Activated naive CD4-positive, alpha-beta T cell treated with anti-CD3 and anti-CD28 coated beads for 36 hours (primary cell): ENCODE measurements at places on chromosomes 5 and 9. TPM values are rescaled to one million over a fixed set of nuclear protein-coding genes. Genes with fewer than 3 reads are reported as not detected.

Gene SPEF2
- total RNA-seq, result 6.5 TPM

Gene GPR21
- 0.50 TPM for total RNA-seq

Gene IL11RA
- 12.1 TPM for total RNA-seq

Gene EXOSC2
- total RNA-seq, result 72.6 TPM

Gene ZDHHC11
- 3.6 TPM for total RNA-seq

Gene SPAAR
- total RNA-seq, result not detected

Gene PCDHA3
- total RNA-seq, result not detected

- H3K4me1 ChIP-seq, result peaks cover 74% of the 10 kb centered on the region
- DNase-seq, result peak; percentile 89
- no peaks in the 10 kb centered on the region for H3K27me3 ChIP-seq
- peak overlapping the region; percentile 59 for H3K4me3 ChIP-seq
- peaks cover 10% of the 10 kb centered on the region for H3K36me3 ChIP-seq
Observed at GRCh38 chr5:1792842-1793266, 6.8 kb downstream of the MRPL36 start.

- DNase-seq, result no peak
- peaks cover 62% of the 10 kb centered on the region for H3K36me3 ChIP-seq
- no peak overlapping the region for H3K27ac ChIP-seq
- H3K27me3 ChIP-seq, result no peaks in the 10 kb centered on the region
- peaks cover 39% of the 10 kb centered on the region for H3K4me1 ChIP-seq
Observed at GRCh38 chr5:135386096-135386495, 12.9 kb downstream of the MACROH2A1 start.

DNA sequence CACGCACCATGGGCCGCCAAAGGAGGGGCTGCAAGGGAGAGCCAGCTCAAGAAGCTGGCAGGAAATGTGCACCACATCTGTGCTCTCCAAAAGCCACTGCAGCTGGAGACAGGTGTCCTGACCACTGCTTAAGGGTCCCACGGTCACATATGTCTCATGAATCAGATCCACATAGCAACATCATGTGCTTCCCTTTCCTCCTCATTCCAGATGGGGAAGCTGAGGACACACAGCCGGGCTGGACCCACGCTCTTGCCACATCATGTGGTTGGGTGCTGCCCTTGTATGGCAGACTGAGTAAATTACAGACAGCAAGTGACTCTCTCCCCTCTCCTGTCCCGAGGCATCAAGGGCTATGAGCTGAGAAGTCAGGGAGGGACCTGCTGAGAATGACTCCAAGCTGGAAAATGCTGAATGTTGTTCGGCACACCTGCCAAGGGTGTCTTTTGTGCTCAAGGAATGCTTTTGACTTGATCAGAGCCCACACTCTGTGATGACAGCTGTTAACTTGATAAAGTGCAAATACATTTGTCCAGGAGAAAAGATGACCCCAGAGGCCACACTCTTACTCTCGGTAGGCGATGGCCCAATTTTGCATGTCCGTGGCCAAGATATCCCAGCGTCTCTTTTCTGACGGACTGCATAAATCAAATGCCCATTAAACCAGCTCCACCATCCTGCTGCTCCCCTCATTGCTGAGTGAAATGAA, 58.2 kb downstream of the NSUN2 start:
- no peak overlapping the region for H3K4me3 ChIP-seq
- H3K36me3 ChIP-seq, result no peaks in the 10 kb centered on the region
- H3K27me3 ChIP-seq, result peaks cover 20% of the 10 kb centered on the region
- no peaks in the 10 kb centered on the region for H3K4me1 ChIP-seq
- no peak for DNase-seq
- H3K27ac ChIP-seq, result no peak overlapping the region

DNA sequence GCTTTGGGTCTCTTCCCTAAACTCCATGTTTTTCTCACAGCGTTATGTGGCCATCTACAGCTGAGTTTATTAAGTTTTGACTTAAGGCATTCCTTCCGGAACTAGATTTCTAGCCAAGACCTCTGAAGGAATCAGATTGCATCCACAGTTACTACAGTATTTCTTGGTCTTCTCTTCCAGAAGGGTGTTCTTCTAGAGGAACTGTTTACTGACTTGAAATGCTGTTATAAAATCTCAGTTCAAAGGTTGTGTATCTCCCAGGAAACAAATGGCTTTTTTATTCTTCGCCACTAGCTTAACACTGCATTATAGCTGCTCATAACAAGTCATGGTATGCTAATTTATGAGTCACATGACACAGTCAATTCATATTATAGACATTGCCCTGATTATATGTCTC, 55.3 kb upstream of the RAD23B start:
- no peak for DNase-seq
- no peak overlapping the region for H3K4me3 ChIP-seq
- H3K36me3 ChIP-seq, result no peaks in the 10 kb centered on the region
- H3K27me3 ChIP-seq, result peaks cover 33% of the 10 kb centered on the region
- H3K27ac ChIP-seq, result no peak overlapping the region

GRCh38 chr5:180600554-180601041, 9.3 kb upstream of the SCGB3A1 start:
- H3K27me3 ChIP-seq, result no peaks in the 10 kb centered on the region
- H3K36me3 ChIP-seq, result no peaks in the 10 kb centered on the region
- DNase-seq, result peak; percentile 0
- H3K4me1 ChIP-seq, result no peaks in the 10 kb centered on the region
- no peak overlapping the region for H3K27ac ChIP-seq

DNA sequence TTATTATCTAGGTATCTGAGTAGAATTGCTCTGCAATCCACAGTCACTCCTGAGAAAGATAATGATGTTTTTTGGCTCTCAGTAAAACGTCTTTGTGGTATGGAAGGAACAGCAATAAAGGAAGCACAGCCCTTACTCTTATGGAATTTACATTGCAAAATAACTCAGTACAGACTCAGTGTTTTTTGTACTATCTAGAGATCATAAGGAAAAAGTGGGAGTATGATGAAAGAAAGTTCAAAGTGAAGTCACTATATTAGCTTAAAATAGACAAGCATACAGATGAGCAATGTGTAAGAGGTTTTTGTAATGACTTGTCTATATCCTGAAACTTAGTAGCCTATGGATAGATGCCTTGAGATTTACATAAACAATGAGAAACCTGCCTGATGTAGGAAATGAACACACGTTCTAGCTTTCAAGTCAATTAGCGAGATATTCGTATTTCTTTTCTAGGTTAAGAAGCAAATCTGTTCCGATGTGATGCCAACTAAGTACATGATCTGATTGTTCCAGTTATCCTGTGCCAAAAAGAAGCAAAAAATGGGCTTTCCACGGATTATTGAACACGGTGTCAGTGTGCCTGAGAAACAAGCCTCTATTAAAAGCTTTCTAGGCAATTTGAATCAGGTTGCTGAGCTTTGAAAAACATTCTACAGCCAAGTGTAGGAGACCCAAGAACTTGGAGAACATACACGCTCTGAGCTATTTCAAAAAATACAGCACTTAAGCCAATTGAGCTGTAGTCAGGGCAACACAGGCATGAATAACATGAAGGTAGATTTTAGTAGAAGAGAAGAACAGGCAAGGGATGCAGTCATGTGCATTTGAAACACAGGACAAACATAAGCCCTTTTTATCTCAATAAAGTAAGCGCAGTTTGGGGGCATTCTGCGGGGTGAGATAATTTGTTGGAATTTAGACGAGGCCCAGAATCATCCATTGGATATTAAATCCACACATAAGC, 86.3 kb upstream of the TAF11L2 start:
- H3K27ac ChIP-seq, result no peak overlapping the region
- H3K27me3 ChIP-seq, result no peaks in the 10 kb centered on the region
- DNase-seq, result no peak
- H3K4me1 ChIP-seq, result no peaks in the 10 kb centered on the region
- no peak overlapping the region for H3K4me3 ChIP-seq

- H3K36me3 ChIP-seq, result no peaks in the 10 kb centered on the region
- H3K4me3 ChIP-seq, result no peak overlapping the region
- H3K4me1 ChIP-seq, result no peaks in the 10 kb centered on the region
- DNase-seq, result no peak
- H3K27ac ChIP-seq, result no peak overlapping the region
- H3K27me3 ChIP-seq, result peaks cover 8% of the 10 kb centered on the region
Observed at GRCh38 chr9:109857336-109857735, 77.3 kb downstream of the PALM2AKAP2 start.

DNA sequence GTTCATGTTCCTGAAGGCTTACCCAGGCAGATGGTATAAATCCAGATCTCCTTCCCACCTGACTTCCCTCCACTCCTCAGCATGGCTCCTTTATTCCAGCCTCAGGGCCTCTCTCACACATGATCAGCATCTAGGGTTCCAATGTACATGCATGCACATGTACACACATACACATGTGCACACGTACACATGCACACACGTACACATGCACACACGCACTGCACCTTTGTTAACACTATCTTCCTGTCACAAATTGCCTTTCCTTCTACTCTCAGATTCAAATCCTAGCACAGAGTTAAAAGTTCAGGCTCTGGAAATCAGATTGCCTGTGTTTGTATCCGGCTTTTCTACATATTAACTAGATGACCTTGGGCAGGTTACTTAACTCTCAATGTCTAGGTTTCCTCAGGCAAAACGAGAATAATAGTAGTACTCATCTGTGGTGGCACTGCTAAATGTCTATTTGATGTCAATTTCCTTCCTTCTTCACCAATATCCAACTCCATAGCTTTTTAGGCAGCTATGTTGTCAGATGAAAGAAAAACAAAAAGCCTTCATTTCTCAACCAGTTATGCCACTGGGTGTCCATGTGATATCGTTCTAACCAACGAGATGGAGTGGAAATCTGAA, 12.8 kb upstream of the SELENOP start:
- no peaks in the 10 kb centered on the region for H3K27me3 ChIP-seq
- no peak overlapping the region for H3K27ac ChIP-seq
- H3K4me1 ChIP-seq, result no peaks in the 10 kb centered on the region
- H3K4me3 ChIP-seq, result no peak overlapping the region
- no peaks in the 10 kb centered on the region for H3K36me3 ChIP-seq
- DNase-seq, result no peak

DNA sequence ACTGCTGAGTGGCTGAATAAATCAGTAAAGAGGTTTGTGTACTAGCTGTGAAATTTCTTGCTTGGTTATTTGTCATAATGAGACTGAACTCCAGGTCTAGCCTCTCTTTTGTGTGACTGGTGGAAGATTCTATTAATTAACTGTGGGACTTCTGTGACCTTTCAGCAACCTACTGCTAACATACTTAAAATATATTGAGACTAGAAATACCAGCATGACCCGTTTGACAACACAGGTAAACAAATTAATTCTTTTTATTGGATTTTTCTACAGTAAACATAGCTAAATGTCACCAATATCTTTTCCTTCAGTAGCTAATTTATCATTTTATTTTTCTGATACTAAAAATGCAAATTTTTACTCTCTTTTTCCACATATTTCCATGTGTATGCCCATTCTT, 390.4 kb upstream of the KCNN2 start:
- no peak overlapping the region for H3K27ac ChIP-seq
- no peak overlapping the region for H3K4me3 ChIP-seq
- no peaks in the 10 kb centered on the region for H3K27me3 ChIP-seq
- no peaks in the 10 kb centered on the region for H3K36me3 ChIP-seq

GRCh38 chr5:34554641-34555040, 101.5 kb upstream of the RAI14 start:
- H3K27ac ChIP-seq, result no peak overlapping the region
- H3K4me3 ChIP-seq, result no peak overlapping the region
- peaks cover 22% of the 10 kb centered on the region for H3K27me3 ChIP-seq
- DNase-seq, result no peak

GRCh38 chr9:108156270-108156998, 666.9 kb upstream of the KLF4 start:
- H3K27ac ChIP-seq, result no peak overlapping the region
- no peak for DNase-seq
- H3K27me3 ChIP-seq, result peaks cover 3% of the 10 kb centered on the region

GRCh38 chr9:96612105-96612965, 7.3 kb downstream of the CDC14B start:
- no peak for DNase-seq
- no peaks in the 10 kb centered on the region for H3K4me1 ChIP-seq
- H3K27ac ChIP-seq, result no peak overlapping the region
- H3K4me3 ChIP-seq, result no peak overlapping the region

GRCh38 chr5:83498585-83498984, 27.0 kb downstream of the VCAN start:
- no peak for DNase-seq
- H3K4me3 ChIP-seq, result no peak overlapping the region
- no peak overlapping the region for H3K27ac ChIP-seq

- no peaks in the 10 kb centered on the region for H3K36me3 ChIP-seq
- DNase-seq, result no peak
- H3K27ac ChIP-seq, result no peak overlapping the region
- peaks cover 20% of the 10 kb centered on the region for H3K27me3 ChIP-seq
- no peak overlapping the region for H3K4me3 ChIP-seq
Observed at GRCh38 chr5:76720988-76721569, 5.2 kb downstream of the F2R start.

DNA sequence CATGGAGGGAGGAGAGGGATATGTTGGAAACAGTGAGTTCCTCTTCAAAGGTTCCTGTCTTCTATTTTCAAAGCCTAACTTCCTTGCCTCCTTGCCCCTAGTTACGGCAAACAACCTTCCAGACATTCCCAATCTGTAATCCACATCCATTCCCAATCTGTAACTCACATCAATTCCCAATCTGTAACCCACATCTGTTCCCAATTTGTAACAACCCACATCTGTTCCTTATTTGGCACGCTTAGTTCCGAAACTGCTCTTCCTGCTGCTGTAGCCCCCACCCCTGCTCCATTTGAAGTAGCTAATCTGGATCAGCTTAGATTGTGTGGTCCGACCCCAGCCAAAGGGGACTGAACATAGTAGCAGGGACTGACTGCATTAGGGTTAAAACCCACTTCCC, 23.9 kb upstream of the IDNK start:
- H3K4me1 ChIP-seq, result no peaks in the 10 kb centered on the region
- no peaks in the 10 kb centered on the region for H3K27me3 ChIP-seq
- no peak overlapping the region for H3K27ac ChIP-seq
- H3K4me3 ChIP-seq, result no peak overlapping the region
